ENCODE measurements at places on chromosomes 6 and 20. TPM values are rescaled to one million over a fixed set of nuclear protein-coding genes. Genes with fewer than 3 reads are reported as not detected.

The TPD52L2 gene
- total RNA-seq, result 171 TPM

The FNDC1 gene
- under 0.01 TPM for total RNA-seq

The CENPW gene
- total RNA-seq, result 14.5 TPM

The IL17A gene
- not detected for total RNA-seq

The BPIFB4 gene
- not detected for total RNA-seq

The LRRC1 gene
- 11.6 TPM for total RNA-seq

The ZNF165 gene
- total RNA-seq, result 0.77 TPM

The OXT gene
- not detected for total RNA-seq

The OR2H2 gene
- total RNA-seq, result not detected

The PTK7 gene
- 166 TPM for total RNA-seq

The MROH8 gene
- total RNA-seq, result 1.4 TPM

The PLA2G7 gene
- total RNA-seq, result not detected

The FAM184A gene
- total RNA-seq, result 1.1 TPM

The POU3F2 gene
- total RNA-seq, result not detected

The SEMG1 gene
- total RNA-seq, result not detected

The LY86 gene
- not detected for total RNA-seq

The HECA gene
- 19.7 TPM for total RNA-seq

The UBE2C gene
- 17.6 TPM for total RNA-seq

The TFAP2D gene
- not detected for total RNA-seq

The SYNDIG1 gene
- 0.33 TPM for total RNA-seq

The SPATA2 gene
- 1.2 TPM for total RNA-seq

The ABHD16B gene
- total RNA-seq, result not detected

The IRAK1BP1 gene
- total RNA-seq, result 5.4 TPM

The TINAG gene
- total RNA-seq, result not detected

The STX11 gene
- 0.77 TPM for total RNA-seq

The CCN5 gene
- total RNA-seq, result 1.5 TPM

The CLPSL2 gene
- not detected for total RNA-seq

The CFAP61 gene
- 0.22 TPM for total RNA-seq

The SCUBE3 gene
- total RNA-seq, result 58.5 TPM

The SLC52A3 gene
- total RNA-seq, result not detected

The ARFGEF3 gene
- total RNA-seq, result 1.7 TPM

The RNF182 gene
- total RNA-seq, result 1.8 TPM

The PCSK2 gene
- not detected for total RNA-seq

The DOP1A gene
- total RNA-seq, result 27.9 TPM

The AGER gene
- total RNA-seq, result 0.44 TPM

The CST2 gene
- total RNA-seq, result not detected

All from uterine smooth muscle cell (primary cell).